T47D (cell line): ENCODE measurements at places on chromosomes 6 and 20.

DNA sequence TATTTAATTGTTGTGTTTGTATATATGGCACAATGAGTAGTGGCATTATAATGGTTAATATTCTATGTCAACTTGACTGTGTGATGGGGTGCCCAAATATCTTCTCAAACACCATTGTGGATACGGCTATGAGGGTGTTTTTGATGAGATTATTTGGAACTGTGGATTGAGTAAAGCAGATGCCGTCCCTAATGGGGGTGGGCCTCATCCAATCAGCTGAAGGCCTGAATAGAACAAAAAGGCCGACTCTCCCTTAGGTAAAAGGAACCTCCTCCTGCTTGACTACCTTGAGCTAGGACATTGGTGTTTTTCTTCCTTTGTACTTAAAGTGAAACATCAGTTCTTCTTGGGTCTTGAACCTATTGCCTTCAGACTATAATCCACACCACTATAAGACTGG is 207.8 kb downstream of the WDR27 start:
- no peak for DNase-seq

DNA sequence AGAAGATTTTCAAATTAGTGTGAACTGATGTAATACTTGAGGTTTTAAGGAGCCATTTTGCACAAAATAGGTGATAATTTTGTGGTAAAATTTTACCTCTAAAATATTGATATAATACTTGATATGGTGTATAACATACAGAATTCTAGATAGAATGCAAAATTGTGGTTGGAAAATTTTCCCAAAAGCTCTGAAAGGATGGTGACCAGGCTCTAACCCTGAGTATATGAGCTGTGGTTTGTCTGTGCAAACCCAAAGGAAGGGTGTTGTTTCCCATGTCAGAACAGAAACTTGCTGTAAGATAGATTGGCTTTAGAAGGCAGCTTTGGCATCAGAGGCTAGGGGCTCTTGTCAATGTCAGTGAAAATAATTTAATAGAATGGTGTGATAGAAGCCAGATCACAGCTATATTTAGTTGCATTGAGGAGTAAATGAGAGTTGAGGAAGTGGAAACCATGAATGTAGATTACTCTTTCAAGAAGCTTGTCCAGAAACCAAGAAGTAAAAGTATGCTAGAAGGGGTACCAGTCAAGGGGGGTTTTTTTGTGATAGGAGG is 257.7 kb downstream of the FARS2 start:
- DNase-seq = no peak

GRCh38 chr6:52020945-52021570 is 66.4 kb downstream of the PKHD1 start:
- DNase-seq = no peak

GRCh38 chr20:11520596-11520995 is 397.1 kb upstream of the BTBD3 start:
- DNase-seq = no peak

- DNase-seq = no peak
Observed at GRCh38 chr6:41214559-41215238, 13.4 kb upstream of the TREML4 start.

DNA sequence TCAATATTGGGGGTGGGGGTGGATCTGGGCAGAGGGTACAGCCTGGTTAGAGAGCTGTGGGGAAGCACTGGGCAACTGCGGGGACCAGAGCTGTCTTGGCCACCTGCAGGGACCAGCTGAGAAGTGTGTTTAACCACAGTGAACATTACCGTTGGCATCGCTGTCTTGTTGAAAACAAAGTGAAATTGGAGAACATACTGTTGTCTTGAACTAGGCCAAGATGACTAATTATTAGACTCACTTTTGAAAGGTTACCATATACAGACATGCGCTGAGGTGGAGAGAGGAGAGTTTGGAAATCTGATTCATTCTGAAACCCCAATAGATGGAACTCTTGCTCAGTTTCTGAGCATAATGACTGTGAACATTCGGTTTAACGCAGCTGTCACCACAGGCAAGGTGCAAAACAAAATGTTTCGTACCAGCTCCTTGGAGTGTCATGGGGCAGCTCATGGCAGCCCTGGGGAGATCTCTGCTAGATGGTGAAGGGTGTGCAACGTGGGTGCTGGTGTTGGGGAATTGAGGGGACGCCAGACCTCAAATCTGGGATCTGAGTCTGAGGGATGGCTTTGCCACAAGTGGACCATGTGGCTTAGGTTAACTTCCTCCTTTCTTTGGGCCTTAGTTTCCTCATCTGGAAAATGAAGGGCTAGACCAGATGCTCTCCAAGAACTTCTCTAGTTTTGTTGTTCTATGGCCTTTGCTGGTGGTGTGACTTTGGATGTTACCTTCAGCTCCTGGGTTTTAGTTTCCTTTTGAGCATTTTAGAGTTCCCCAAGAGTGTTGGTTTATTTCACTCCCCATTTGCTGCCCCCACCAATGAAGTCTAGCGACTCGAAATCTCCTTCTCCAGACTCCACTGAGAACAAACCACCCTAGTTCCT is 24.6 kb upstream of the GTSF1L start:
- DNase-seq = no peak

DNA sequence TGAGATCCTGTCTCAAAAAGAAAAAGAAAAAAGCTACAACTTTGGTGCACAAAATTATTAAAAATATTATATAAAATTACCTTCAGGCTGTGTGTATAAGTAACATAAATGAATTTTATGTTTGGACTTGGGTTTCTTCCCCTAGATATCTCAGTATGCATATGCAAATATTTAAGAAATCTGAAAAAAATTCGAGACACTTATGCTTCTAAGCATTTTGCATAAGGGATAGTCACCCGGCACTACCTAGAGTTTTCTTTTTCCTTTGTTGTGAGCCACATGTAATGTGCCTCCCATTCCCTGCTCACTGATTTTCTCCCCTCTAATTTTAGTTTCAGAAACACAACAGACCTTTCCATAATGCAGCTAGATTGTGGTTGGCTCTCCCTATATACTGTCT is 79.4 kb downstream of the NCOA3 start:
- DNase-seq = no peak

- no peak for DNase-seq
Observed at GRCh38 chr6:11702089-11702488, 76.5 kb downstream of the ADTRP start.
